Renal pelvis (tissue), 12 donors: ENCODE measurements at places on chromosomes 3 and 15. TPM values are rescaled to one million over a fixed set of nuclear protein-coding genes. Genes with fewer than 3 reads are reported as not detected.
A peak's percentile ranks its signal among the peaks of the same experiment; 100 is the strongest.

Gene GABRA5
- polyA plus RNA-seq = 0.28 TPM

Gene STAB1
- polyA plus RNA-seq = 40.7 TPM

Gene GOLGA6L7
- polyA plus RNA-seq = 1.1 TPM

Gene BNC1
- 0.26 TPM for polyA plus RNA-seq

Gene TNFAIP8L3
- 1.3 TPM for polyA plus RNA-seq

Gene LTF
- polyA plus RNA-seq = 3.6 TPM

Gene ANKDD1A
- 10.0 TPM for polyA plus RNA-seq

- DNase-seq = peak; percentile 90
Measured at GRCh38 chr3:9422712-9423424, 25.5 kb downstream of the SETD5 start.

GRCh38 chr3:109478614-109479013, 141.3 kb upstream of the DPPA4 start:
- no peak for DNase-seq

- no peak for DNase-seq
Measured at GRCh38 chr15:39511000-39511915, 69.6 kb upstream of the THBS1 start.

- DNase-seq = no peak
Measured at GRCh38 chr3:30501526-30501925, 104.9 kb upstream of the TGFBR2 start.

DNA sequence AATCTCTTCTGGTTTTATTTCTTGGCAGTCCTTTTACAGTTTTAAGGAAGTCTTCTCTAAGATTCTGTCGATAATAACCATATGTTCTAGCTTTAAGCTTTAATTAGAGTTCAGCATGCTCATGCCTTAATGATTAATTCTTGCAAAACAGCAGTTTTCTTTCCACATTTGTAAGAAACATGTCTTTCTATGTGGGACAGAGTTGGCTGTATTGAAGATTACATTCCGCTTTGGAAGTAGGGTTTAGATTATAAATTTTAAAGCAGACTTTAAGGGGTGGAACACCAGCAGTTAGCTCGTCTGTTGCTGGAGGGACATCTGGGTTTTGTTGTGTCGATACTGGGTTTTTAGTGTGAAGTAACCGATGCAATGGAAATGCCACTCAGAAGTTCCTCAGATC, 35.3 kb downstream of the SQOR start:
- peak; percentile 33 for DNase-seq

- no peak for DNase-seq
Measured at GRCh38 chr3:126435456-126436315, 40.0 kb downstream of the ZXDC start.

DNA sequence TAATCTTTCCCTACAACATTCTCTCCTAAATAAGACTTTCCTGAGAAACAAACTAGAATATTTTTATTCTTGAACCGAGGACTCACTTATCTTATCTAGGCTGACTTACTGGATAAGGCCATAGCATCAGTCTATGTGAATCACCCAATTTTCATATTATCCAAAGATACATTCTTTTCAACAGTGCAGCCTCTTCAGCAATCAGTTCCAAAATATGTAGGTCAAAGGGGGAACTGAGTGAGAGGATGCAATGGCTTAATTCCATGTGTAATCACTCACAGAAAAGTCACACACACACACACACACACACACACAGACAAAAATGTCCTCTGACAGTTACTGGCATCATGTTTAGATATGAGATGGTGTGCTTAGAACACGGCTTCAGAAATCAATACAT, 31.5 kb upstream of the MECOM start:
- no peak for DNase-seq

GRCh38 chr3:8110966-8111798, 390.4 kb upstream of the LMCD1 start:
- DNase-seq = peak; percentile 80

- DNase-seq = no peak
Measured at GRCh38 chr3:107124885-107125284, 252.4 kb upstream of the CCDC54 start.
